ENCODE measurements at places on chromosomes 7 and 10. TPM values are rescaled to one million over a fixed set of nuclear protein-coding genes. Genes with fewer than 3 reads are reported as not detected.

The MMRN2 gene
- 1.1 TPM for total RNA-seq

The CHST3 gene
- 36.1 TPM for total RNA-seq

The ANKRD26 gene
- total RNA-seq, result 2.9 TPM

The SAMD9 gene
- total RNA-seq, result 5.6 TPM

The ACSM6 gene
- not detected for total RNA-seq

The GLI3 gene
- total RNA-seq, result 0.33 TPM

The CYP2C9 gene
- not detected for total RNA-seq

The CUZD1 gene
- total RNA-seq, result 1.4 TPM

The CFAP46 gene
- 1.0 TPM for total RNA-seq

The C7orf33 gene
- not detected for total RNA-seq

The ARID5B gene
- total RNA-seq, result 1.6 TPM

The RBP4 gene
- 9.3 TPM for total RNA-seq

The CLCN1 gene
- not detected for total RNA-seq

The C7orf57 gene
- 0.37 TPM for total RNA-seq

The TFR2 gene
- 2.9 TPM for total RNA-seq

The WNT16 gene
- total RNA-seq, result not detected

The HTR7 gene
- total RNA-seq, result 0.10 TPM

The LIPN gene
- not detected for total RNA-seq

The IFIT1B gene
- not detected for total RNA-seq

The GDF10 gene
- 0.17 TPM for total RNA-seq

The TLX1 gene
- not detected for total RNA-seq

The EEF1AKMT2 gene
- total RNA-seq, result 17.3 TPM

The SGCE gene
- total RNA-seq, result 50.4 TPM

The BHLHA15 gene
- total RNA-seq, result 0.63 TPM

The KLLN gene
- total RNA-seq, result 0.50 TPM

The MKI67 gene
- 58.1 TPM for total RNA-seq

The SLC26A3 gene
- total RNA-seq, result not detected

The ABHD11 gene
- 25.4 TPM for total RNA-seq

The FAM25A gene
- 1.1 TPM for total RNA-seq

The WAPL gene
- total RNA-seq, result 16.8 TPM

The TRPV5 gene
- total RNA-seq, result not detected

The ZNF736 gene
- total RNA-seq, result not detected

The HKDC1 gene
- total RNA-seq, result 19.3 TPM

All from A549 treated with CpdA at 1 μM for 4 hours (cell line).